ENCODE measurements at places on chromosomes 16 and 17. TPM values are rescaled to one million over a fixed set of nuclear protein-coding genes. Genes with fewer than 3 reads are reported as not detected.

DNA sequence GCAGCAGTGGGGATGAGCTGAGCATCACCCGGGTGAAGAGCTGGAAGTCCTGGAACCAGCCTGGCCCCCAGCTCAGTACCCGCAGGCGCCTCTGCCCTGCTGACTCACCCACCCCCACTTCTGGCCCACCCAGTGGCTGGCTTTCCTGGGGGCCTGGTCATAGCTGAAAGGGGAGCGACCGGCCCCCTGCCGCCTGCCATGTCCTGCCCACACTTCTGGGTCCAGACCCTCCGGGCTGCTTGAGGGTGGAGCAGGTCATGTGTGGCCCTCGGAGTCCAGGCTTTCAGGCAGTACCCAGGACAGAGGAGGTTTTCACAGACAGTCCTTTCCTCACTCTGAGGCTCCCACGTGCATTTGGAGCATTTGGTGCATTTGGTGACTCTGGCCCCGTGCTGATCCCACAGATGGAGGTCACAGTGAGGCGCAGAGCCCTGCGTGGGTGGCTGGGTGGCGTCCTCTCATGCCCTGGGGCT lies 7.1 kb upstream of the PIEZO1 start:
- DNase-seq = peak; percentile 51

DNA sequence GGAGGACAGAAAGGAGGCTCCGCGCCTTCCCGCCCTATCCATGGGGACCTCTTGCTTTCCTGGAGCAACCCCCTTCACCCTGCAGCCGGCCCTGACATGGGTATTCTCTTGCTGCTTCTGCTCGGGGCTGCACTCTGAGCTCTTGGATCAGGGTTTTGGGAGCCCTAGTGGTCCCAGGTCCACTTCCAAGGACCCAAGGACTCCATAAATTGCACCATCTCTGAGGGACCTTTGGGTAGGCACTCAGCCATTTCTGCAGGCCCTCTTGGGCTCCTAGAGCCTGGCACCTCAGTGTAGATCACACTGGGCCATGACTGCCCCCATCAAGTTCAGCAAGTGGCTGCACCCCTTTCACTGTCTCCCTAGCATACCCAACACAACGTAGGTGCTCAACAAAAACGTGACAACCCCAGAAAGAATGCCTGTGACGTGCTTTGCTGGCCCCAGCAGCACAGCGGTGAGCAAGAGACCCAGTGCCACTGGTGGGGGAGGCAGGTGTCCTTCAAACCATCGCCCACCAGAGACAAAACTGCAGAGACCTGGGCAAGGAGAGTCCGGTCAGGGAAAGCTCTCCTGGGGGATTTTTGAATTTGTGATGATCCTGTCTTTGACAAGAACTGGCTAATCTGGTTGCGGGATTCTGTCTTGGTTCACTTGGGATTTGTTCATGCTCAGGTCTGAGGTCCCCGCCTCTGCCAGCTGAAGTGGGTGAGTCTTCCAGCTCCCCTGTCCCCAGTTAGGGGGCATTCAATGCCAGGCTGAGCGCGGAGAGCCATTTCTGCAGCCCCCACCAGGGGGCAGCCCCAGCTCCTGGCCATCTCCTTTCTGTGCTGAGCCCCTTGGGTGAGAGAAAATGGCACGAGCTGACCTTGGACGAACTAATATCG lies 2.5 kb upstream of the RAB11FIP4 start:
- peak; percentile 2 for DNase-seq

- no peak for DNase-seq
These were observed 9.1 kb downstream of the TOM1L2 start for GRCh38 chr17:17963066-17963465.

- peak; percentile 94 for DNase-seq
These were observed 14.6 kb upstream of the PITPNA start for GRCh38 chr17:1577182-1577581.

DNA sequence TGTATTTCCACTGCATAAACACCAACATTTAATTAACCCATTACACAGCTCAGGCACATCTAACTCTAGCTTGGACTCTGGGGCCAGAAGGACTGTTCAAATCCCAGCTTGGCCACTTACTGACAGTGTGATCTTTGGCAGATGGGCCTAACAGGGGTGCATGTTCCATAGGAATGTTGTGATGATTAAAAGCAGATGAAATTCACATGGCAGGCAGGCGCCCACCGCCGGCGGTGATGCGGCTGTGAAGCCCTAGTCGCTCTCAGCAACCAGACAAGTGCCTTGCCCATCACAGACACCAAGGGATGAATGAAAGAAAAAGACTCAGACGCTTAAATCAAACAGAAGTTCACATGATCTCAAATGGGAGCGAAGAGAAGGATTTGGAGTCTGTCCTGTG lies 84.6 kb upstream of the WSB1 start:
- no peak for DNase-seq

DNA sequence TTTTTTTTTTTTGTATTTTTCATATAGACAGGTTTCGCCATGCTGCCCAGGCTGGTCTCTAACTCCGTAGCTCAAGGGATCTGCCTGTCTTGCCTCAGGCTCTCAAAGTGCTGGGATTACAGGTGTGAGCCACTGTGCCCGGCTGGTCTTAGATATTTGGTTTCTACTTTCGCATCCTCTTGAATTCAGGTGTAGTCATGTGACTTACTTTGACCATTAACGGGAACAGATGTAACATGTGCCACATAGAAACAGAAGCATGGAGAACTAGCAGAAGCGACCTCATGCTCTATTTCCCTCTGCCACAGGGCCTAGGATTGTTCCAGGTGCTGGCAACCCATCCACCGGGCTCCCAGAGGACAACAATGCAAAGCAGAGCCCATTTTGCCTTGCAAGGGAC lies 166.6 kb downstream of the CYLD start:
- no peak for DNase-seq

DNA sequence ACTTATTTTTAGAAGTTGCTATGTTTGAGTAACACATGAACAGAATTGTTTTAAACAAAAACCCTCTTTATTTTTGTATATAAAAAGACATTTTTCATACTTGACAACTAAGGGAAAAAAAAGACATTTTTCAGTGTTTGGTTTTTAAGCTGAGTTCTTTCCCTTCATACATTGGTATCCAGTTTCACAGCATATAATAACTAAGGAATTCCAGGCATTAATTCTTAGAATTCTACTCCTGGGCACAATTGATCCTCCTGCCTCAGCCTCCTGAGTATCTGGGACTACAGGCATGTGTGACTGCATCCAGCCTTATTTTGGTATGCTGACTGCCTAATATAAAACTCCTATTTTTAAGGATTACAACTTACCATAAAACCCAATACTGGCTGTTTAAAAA lies 8.4 kb downstream of the FBXO47 start:
- DNase-seq = peak; percentile 18

- no peak for DNase-seq
These were observed 49.9 kb downstream of the TMEM235 start for GRCh38 chr17:78281249-78281845.

DNA sequence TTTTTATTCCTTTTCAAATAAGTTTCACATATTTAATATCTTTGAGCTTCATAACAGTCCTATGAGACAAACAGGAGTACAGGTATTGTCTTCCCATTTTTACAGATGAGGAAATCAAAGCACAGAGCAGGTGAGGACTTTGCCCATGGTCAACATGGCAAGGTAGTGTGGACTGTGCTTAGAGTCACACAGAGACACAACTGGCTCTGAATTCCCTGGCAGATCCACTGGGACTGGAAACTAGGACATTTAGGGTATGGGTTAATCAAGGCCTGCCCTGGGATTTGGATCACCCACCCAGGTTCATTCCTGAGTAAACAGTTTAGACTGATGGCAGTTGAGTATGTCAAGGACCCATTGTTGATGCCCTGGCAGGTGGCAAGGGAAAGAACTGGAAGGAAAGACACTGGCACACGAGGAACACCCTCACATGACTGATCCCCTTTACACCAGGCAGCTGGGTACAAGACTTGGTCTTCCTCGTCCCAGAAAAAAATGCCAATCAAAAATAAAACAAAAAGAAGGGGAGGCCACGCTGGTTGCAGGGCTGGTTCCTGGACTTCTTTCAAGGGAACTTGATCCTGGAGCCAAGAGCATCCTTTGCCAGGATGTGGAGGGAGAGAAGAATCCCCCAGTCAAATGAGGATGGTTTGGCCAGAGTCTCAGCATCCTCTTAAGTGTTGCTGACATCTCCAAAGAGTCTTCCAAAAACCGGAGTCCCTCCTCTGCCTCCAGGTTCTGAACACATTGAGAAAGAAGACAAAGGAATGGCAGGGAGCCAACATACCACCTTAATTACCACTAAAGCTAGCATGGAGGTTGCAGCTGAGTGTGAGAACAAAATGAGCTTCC lies 34.9 kb downstream of the CHD9 start:
- peak; percentile 32 for DNase-seq

ABCA10 gene
- total RNA-seq = 2.8 TPM

SULT1A2 gene
- total RNA-seq = 0.26 TPM

SYT17 gene
- total RNA-seq = 0.26 TPM

Measured in fibroblast of lung (primary cell).